ENCODE measurements at places on chromosomes 12 and 14.

- peak; percentile 49 for DNase-seq
Observed at GRCh38 chr14:23644195-23644918, 8.2 kb downstream of the DHRS2 start.

DNA sequence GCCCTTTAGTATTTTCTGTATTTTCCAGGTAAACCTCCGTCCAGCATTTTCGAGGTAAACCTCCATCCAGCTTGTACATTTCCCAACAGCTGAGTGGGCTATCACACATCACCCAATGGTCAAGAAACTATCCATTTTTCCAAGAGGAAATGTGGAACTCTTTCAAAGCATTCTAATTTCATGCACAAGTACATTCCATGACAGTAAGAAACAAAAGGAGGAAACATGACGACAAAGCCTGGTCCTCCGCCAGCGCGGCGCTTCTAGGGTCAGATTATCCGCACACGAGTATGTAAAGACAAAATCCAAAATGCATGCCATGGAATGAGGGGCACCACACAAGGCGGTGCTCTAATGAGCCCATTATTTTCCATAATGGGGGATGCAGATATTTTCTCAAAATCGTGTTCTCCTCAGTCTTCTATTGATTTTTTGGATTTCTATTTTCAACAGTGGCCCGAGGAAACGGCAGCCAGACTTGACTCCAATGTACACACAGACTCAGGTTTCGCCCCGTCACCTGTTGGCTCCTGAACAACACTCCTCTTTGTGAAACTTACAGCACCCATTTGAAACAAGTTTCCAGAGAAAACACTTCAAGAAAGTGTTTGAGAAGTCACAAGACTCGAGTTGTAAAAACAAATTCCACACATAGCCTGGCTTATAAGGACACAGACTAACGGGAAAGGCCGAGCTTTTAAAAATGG is 107.4 kb downstream of the PRICKLE1 start:
- no peak for DNase-seq

DNA sequence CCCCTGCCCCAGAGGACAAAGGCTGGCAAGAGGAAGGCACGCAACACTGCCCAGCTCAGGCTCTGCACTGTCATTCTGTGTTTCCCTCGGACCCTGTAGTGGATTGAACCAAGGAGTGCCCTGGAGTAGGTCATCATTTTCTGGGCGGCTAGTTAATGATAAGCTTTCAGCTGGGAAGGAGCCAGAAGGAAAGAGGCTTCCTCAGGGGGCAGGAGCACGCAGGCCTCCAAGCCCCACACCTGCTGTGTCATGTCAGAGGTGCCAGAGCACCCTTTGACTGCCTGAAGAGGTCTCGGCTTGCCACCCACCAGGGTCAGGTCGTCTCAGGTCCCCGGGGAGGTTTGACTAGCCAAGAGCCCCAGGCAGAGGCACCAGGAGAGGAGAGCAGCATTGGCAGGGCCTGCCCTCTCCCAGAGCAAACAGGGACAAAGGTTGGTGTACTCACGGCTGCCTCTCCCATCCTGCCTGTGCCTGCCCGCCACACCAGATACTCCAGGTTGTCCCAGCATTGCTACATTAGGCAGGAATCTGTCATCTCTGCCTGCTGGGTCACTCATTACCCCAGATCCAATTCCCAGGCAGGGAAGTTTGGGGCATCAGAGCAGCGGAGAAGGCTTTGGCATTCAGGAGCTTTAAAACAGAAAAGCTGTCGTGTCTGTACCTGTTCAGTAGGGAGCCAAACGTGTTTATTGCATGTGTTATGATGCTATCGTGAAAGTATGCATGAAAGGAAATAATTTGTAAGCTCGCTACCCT is 33.5 kb upstream of the ATP2A2 start:
- no peak for DNase-seq

- no peak for DNase-seq
Observed at GRCh38 chr14:59753512-59753911, 117.1 kb downstream of the RTN1 start.

DNA sequence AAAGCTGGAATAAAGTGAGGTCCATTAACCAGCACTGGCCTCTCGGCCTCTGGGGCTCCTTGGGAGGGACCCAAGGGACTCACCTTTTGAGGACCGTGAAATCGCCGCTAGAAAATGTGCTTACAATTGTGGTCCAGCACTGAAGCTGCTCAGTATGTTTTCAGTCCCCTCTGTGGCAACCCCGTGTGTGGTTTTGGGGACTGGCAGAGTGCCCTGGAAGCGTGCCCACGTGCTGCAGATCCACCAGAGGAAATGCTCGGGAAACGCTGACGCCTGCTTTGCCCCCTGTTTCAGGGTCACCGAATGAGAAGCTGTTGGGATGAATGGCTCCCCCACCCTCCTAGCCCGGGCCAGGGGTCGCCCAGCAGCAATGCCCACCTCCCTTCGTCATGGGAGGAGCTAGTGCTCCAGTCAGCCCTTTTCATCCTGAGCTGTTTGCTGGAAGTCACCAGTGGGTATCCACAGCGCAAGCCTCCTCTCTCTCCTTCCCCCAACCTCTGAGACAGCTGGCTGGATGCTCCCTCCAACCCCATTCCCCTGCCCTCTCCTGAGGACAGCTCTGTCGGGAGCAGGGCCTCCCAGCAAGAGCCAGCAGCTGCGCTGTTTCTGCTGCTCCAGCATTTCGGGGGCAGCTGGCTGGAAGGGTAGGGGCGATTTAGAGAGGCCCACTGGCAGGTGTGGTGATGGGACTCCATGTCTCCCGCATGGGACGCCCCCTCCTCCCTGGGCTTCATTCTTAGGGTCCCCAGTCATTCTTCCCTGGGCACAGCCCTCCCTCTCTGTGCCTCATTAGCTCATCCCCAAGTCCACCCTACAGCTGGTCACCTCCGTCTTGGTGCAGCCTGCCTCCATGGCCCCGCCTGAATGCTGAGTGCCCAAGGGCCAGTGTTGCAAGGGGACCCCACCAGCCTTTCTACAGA is 33.2 kb upstream of the PPP1R13B start:
- peak; percentile 67 for DNase-seq

GRCh38 chr12:90299666-90300065 is 591.0 kb upstream of the ATP2B1 start:
- DNase-seq = no peak

DNA sequence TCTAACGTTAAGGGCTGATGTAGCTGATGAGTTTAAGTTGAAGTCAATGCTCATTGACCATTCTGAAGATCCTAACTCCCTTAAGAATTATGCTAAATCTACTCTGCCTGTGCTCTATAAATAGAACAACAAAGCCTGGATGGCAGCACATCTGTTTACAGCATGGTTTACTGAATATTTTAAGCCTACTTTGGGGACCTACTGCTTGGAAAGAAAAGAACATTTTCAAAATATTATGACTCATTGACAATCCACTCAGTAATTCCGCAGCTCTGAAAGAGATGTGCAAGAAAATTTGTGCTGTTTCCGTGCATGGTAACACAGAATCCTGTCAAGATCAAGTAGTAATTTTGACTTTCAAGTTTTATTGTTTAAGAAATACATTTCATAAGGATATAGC is 35.0 kb upstream of the NAV3 start:
- DNase-seq = no peak

GRCh38 chr14:54890788-54891187 is 11.8 kb downstream of the GCH1 start:
- DNase-seq = no peak

- peak; percentile 22 for DNase-seq
Observed at GRCh38 chr14:34781242-34781641, 66.8 kb upstream of the CFL2 start.

- no peak for DNase-seq
Observed at GRCh38 chr12:105100998-105101397, 6.5 kb upstream of the WASHC4 start.

DNA sequence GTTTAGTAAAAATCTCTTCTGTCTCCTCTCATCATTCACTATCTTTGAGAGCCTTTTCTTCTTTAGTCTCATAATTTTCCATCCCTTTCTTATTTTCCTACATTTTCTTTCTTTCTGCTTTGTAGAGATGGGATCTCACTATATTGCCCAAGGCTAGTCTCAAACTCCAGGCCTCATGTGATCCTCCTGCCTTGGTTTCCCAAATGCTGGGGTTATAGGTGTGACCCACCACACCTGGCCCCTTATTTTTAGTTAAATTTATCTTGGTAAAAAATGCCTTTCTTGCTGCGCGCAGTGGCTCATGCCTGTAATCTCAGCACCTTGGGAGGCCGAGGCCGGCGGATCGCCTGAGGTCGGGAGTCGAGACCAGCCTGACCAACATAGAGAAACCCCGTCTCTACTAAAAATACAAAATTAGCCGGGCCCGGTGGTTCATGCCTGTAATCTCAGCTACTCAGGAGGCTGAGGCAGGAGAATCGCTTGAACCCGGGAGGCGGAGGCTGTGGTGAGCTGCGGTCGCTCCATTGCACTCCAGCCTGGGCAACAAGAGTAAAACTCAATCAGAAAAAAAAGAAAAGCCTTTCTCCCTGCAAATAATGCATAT is 996 bp downstream of the SLC2A3 start:
- DNase-seq = no peak

GRCh38 chr12:88431246-88431645 is 149.0 kb downstream of the KITLG start:
- no peak for DNase-seq

- no peak for DNase-seq
Observed at GRCh38 chr12:497501-498160, 37.9 kb downstream of the B4GALNT3 start.

GRCh38 chr12:118680356-118680963 is 300.9 kb upstream of the SRRM4 start:
- no peak for DNase-seq

DNA sequence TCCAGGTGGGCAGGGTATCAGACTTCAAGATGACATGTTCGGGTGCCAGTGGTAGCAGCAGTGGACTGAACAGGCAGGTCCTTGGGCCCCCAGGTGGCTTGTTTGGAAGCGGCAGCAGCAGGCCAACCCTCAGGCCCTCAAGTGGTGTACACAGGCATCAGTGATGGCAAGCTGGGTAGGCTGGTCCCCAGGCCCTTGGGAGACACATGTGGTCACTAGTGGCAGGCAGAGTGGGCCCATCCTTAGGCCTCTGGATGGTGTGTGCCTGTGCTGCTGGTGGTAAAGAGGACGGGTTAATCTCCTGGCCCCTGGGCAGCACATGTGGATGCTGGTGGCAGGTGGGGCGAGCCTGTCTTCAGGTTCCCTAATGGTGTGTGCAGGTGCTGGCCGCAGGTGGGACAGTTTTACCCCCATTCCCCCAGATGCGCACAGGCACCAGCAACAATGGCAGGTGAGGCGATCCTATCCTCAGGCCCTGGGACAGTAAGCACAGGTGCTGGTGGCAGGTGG is 8.0 kb downstream of the OAS2 start:
- DNase-seq = no peak

DNA sequence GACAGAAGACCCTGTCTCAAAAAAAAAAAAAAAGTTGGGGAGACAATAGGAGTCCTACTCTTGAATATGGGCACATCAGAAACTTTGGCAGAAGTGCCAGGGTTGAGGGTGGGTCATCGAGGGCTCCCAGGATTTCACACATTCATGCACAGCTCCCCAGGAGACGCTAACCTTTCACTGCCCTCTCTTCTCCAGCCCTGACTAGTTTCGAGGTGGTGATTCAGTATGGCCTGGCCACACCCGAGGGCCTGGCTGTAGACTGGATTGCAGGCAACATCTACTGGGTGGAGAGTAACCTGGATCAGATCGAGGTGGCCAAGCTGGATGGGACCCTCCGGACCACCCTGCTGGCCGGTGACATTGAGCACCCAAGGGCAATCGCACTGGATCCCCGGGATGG is 29.4 kb upstream of the LRP1-AS start:
- DNase-seq = no peak

DNA sequence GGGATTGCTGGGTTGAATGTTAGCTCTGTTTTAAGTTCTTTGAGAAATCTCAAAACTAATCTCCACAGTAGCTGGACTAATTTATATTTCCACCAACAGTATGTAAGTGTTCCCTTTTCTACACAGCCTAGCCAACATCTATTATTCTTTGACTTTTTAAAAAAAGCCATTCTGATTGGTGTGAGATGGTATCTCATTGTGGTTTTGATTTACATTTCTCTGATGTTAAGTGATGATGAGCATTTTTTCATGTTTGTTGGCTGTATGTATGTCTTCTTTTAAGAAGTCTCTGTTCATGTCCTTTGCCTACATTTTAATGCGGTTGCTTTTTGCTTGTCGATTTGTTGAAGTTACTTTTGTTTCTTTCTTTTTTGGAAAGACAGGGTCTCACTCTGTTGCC is 301.1 kb upstream of the OR4E1 start:
- no peak for DNase-seq

GRCh38 chr14:38208618-38209562 is 1.2 kb downstream of the SSTR1 start:
- DNase-seq = no peak

GRCh38 chr14:68770553-68771286 is 22.1 kb downstream of the ZFP36L1 start:
- DNase-seq = no peak

DNA sequence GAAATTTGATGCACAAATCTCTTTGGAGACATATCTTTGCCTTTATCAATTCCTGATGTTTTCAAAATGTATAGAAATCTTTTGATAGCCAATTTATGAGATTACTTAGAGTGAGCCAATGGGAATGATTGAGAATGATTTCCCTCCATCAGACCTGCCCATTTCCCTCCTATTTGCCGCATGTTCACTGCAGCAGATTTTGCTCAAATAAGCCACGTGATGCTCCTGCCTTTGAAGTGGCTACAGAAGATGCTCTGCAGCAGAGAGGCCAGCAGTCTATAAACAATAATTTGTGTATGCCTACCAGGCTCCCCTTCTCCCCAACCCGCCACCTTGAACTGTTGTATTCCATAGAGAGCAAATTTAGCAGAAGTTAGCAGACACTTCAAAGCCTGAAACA is 21.9 kb downstream of the WIF1 start:
- DNase-seq = no peak

GRCh38 chr14:103404032-103404918 is 19.1 kb downstream of the MARK3 start:
- no peak for DNase-seq

DNA sequence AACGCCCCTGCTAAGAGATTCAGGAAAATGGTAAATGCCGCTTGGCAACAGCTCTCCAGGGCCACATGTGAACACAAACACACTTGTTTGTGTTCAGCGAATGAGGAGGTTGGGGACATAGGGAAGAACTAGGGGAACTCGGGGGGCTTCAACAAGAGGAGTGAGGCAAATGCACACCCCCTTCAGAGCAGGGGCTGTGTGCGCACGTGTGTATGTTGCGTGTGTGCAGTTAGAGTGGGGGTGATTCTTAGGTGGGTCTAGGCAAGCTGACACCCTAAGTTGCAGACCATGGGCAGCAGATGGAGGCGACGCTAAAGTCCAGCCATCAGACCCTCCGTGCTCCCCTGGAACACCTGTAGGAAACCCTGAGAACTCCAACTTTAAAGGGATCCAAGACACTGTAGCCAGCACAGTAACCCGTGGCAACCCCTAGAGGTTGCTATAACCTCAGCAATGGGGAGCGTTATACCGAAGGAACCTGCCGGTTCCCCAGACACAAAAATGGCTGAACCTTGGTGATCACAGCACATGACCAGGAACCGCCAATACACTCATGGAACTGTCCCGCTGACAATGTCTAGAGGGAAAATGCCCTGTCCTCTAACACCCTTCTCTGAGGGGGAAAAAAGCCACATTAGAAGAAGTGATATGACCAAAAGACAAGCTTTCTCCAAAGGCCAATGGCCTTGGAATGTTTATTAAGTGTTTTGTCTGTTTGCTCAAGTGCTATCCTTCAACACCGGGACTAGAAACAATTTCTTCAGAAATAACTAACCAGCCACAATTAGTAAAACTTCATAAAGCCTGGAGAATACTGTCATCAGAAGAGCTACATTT is 86.5 kb upstream of the CEP83 start:
- no peak for DNase-seq
